ENCODE measurements at places on chromosomes 11 and 22.

GRCh38 chr11:86374586-86374985 is at the start of gene CCDC81:
Gene CCDC81 (plus strand): TSS chr11:86374887. CDS start chr11:86375164, 277 bp downstream.
- DNase-seq: no peak

DNA sequence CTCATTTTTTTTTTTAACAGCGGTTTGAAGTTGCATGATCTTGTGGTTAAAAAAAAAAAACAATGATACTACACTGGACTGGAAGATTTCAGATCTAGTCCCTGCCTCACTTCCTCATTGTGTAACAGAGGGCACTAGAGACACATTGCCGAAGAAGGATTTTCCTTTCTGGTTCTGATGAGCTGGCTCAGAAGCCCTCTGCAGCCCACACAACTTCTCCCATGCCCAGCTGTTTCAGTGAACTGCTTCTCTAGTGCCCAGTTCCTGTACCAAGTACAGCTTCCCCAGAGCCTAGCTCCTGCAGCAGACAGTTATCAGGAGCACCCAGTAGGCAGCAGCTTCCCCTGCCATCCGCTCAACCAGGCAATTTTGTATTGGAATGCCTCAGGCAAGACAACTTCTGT is 29.5 kb upstream of the ANO5 start:
- no peak for DNase-seq

- no peak for DNase-seq
These were observed 417.8 kb upstream of the CADM1 start for GRCh38 chr11:115921986-115922385.

DNA sequence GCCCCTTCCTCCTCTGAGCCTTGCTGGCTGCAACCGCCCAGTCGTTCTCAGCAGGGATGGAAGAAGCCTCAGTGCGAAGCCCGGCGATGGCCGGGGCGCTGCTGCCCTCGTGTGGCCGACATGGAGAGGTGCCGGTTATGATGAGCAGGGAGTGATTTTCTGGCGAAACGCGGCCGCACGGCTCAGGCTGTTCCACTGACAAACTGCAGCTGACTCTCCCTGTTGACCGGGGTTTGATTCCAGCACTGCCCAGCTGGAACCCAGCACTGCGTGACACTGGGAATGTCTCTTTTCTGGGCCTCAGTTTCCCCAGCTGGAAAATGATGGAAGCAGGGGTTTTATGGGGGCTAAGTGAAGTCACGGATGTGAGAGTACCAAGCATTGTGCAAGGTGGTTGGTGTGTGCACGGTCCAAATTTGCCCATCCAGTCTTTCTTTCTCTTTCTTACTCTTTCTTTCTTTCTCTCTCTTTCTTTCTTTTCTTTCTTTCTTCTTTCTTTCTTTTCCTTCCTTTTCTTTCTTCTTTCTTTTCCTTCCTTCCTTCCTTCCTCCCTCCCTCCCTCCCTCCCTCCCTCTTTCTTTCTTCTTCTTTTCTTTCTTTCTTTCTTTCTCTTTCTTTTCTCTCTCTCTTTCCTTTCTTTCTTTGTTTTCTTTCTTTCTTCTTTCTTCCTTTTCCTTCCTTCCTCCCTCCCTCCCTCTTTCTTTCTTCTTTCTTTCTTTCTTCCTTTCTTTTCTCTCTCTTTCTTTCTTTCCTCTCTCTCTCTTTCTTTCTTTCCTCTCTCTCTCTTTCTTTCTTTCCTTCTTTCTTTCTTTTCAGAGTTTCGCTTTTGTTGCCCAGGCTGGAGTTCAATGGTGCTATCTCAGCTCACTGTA is 25.8 kb upstream of the MPPED1 start:
- peak; percentile 63 for DNase-seq

DNA sequence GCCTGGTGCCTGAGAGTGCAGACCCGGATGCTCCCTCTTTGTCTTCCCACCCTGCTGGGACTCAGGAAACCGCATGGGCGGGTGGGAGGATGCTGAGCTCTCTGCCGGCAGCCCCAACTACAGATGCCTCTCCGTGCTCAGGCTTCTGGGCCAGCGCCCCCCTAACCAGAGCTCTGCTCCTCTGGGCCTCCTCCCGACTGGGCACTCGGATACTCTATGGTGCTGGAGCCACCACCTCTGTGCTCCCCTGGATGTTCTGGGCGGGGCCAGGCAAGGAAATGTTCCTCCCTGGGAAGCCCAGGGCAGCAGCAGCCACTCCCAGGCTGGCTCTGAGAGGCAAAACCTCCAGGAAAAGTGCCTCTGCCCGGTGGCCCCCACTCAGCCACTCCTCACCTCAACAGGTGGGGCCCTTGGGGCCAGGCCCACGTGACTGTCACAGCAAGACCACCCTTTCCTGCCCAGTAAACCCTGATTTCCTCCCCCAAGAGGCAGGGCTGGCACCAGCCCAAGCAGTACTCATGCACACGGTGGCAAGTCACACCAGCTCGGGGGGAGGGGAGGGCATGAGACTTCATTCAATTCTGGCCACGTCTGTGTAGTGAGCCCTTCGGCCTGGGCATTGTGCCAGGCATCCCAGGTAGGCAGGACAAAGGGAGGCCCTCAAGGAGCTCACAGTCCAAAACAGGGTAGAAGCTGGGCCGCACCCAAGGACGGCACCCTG is 54.7 kb upstream of the TCF20 start:
- no peak for DNase-seq

DNA sequence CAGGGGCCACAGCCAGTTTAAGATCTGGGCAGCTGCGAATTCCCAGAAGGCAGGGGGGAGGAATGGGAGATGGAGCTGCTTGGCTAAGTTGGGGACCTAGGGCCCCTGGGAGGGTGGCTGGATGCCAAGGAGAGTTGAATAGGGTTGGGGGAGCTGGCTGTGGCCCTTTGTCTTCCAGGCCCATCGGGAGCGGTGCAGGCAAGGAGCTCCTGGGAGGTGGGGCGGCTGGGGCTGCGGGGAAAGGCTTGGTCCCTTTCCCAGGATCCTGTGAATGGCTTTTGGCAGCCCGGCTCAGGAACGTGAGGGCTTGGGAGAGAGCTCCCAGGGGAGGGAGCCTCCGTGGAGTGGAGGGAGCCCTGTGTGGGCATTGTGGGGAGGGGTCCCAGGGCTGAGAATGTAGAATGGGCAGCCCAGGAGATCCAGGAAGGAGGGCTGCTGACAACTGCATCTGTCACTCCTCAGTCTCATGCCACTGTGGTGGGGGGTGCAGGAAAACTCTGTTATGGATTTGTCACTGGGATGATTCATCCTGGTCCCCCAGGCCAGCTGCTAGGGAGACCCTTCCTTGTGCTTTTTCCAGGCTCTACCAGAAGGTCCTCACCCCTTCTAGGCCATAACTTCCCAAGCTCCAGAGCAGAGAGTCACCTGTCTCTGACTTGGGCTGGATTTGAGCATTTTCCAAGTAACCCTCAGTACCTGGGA is 6.0 kb downstream of the FREY1 start:
- DNase-seq: no peak

GRCh38 chr11:1230456-1231395 is 7.9 kb downstream of the MUC5B start:
- DNase-seq: no peak

DNA sequence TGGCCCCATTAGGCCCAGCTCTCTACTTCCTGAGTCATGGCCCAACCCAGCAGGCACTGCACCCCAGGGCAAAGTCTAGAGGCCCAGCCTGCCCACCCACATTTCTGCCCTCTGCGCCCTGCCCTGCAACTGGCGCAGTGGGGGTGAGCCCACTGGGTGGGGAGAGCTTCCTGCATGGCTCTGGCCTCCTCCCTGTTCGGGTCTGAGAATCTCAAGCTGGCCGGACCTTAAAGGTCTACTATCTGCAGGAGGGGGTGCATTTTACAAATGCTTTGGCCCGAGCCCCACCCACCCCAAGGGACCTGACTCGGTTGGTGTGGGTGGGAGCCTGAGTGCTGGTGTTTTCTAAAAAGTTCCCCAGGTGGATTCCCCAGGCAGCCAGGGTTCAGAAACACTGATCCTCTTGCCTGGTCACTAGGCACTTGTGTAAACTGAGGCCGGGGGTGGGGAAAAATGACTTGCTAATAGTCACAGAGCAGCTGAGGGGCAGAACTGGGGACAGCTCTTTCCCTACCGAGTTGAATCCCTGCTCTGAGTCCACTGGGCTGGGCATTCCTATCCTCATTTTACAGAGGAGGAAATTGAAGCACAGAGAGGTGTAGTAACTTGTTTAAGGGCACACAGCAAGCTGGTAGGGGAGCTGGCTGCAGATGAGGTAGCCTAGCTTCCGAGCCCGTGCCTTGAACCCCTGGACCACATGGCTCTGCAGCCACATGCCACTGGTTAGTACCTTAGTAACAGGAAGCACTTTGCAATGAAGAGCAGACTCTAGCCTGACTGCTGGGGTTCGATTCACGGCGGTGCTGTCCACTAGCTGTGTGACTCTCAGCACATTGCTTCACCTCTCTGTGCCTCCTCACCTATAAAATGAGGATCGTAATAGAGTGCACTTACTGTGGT is 36.3 kb downstream of the CD82 start:
- DNase-seq: peak; percentile 23

DNA sequence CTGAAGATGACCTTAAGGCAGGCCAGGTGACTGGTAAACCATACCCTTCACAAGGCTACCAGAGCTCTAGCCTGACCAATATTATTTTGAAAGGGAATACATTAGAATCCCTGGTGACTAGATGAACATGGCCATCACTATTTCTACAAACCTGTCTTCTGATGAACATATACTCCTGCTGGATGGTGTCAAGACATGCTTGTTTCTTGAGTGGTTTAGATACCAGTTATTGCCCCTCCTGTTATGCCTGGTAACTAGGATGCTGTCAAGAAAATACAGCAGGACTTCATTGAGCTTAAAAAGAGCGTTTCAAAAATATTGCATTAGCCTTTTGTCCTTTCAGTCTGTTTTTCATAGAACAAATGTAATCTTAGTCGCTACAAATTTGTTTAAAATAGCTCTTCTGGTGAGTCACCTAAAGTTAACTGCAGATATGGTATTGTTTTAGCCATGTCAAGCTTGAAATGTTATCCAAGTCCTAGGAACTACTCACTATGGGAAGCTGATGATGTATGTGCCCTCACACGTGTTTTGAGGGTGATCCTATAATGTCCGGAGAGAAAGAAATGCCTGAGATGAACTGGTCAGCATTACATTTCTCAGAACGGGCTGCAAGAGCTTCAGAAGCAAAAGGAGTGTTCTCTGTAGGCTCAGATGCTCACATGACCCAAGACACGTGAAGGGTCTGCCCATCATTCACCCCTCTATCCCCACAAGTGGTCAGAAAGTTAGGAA is 20.6 kb downstream of the ADM start:
- no peak for DNase-seq

GRCh38 chr11:77065878-77066228 is 918 bp upstream of the CAPN5 start:
- no peak for DNase-seq

GRCh38 chr22:27132400-27132799 is 475.0 kb downstream of the MIAT start:
- no peak for DNase-seq

DNA sequence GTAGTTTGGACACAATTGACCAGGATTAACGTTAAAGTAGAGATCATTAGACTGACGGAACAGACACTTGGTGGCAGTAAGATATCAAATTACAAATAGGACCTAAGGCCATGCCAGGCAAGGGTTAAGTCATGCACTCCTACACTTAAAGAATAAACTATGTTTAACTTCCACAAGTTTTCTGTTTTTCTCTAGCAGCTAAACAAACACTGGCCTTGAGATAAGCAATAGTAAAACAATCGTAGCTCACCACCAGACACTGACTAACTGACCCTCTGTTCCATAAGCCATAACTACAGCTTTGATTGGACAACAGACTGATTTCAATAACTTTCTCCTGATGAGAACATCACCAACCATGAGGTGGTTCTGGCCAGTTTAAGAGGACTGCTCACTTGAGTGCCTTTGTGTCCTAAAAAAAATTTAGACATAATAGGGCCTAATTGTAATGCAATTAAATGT is 2.0 kb upstream of the CEP126 start:
- no peak for DNase-seq

- no peak for DNase-seq
These were observed 50.2 kb downstream of the JAM3 start for GRCh38 chr11:134119094-134119493.
